Activated naive CD8-positive, alpha-beta T cell treated with anti-CD3 and anti-CD28 coated beads, Interleukin-2, amount 10 ng/mL, durations not matched to agents 7 days and 5 days (primary cell): ENCODE measurements at places on chromosomes 5 and 9.
A peak's percentile ranks its signal among the peaks of the same experiment; 100 is the strongest.

DNA sequence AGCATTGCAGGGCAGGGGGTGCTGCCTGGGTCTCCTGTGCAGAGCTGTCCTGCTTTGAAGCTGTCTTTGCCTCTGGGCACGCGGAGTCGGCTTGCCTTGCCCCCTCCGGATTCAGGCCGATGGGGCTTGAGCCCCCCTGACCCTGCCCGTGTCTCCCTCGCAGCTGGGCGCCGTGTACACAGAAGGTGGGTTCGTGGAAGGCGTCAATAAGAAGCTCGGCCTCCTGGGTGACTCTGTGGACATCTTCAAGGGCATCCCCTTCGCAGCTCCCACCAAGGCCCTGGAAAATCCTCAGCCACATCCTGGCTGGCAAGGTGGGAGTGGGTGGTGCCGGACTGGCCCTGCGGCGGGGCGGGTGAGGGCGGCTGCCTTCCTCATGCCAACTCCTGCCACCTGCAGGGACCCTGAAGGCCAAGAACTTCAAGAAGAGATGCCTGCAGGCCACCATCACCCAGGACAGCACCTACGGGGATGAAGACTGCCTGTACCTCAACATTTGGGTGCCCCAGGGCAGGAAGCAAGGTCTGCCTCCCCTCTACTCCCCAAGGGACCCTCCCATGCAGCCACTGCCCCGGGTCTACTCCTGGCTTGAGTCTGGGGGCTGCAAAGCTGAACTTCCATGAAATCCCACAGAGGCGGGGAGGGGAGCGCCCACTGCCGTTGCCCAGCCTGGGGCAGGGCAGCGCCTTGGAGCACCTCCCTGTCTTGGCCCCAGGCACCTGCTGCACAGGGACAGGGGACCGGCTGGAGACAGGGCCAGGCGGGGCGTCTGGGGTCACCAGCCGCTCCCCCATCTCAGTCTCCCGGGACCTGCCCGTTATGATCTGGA is 2.7 kb downstream of the CEL start:
- no peak for DNase-seq

- no peak for DNase-seq
Measured at GRCh38 chr5:115246361-115246991, 16.2 kb downstream of the PGGT1B start.

DNA sequence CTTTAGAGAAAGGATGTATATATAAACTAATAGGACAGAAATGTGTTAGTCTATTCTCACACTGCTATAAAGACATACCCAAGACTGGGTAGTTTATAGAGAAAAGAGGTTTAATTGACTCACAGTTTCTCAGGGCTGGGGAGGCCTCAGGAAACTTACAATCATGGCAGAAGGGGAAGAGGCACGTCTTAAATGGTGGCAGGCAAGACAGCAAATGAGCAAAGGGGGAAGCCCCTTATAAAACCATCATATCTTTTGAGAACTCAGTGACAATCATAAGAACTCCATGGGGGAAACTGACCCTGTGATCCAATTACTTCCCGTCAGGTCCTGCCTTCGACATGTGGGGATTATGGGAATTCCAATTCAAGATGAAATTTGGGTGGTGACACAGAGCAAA is 8.8 kb upstream of the RICTOR start:
- no peak for DNase-seq

GRCh38 chr5:72265032-72265877 is 54.8 kb downstream of the MRPS27 start:
- no peak for DNase-seq

GRCh38 chr9:137021979-137022661 is 5.9 kb downstream of the ABCA2 start:
- DNase-seq = peak; percentile 65
